Stimulated activated CD8-positive, alpha-beta memory T cell treated with anti-CD3 and anti-CD28 coated beads, Interleukin-7, amount 100 ng/mL, for 1 hour (primary cell): ENCODE measurements at places on chromosomes 11 and 22.

DNA sequence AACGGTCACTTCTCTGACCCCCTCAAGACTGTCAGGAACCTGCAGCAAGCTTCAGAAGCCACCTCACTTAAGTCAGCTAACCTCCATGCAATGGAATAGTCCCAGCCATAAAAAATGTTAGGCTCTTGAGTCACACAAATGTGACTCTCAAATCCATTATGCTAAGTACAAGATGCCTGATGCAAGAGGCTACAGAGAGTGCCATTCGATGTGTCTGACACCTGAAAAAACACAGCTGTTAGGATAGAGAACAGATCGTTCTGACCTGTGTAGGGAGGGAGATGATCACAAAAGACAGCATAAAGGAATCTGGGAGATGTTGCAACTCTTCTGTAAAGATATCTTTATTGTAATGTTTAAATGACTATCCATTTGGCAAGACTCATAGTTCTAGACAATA is 712.4 kb downstream of the TBC1D22A start:
- no peak for DNase-seq

- DNase-seq = no peak
These were observed 147.8 kb upstream of the ARHGAP20 start for GRCh38 chr11:110859998-110860397.

GRCh38 chr11:122399375-122399774 is 256.1 kb upstream of the UBASH3B start:
- no peak for DNase-seq

DNA sequence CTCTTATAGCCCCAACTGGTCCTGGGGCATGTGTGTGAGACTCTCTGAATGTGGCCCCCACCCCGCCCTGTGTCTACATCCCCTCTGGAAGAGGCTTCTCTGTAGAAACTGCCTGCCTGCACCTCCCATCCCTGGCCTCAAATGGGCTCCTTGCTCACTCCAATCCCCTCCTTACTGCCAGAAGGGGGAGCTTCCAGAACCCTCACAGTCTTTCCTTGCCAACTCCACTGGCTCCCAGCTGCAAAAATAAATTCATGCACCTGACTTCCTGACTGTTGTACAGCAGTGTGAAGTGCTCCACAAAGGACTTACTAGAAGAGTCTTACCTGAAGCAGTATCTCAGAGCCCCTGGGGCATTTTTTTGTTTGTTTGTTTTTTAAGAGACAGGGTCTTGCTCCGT is 15.2 kb upstream of the SERPIND1 start:
- DNase-seq = no peak

DNA sequence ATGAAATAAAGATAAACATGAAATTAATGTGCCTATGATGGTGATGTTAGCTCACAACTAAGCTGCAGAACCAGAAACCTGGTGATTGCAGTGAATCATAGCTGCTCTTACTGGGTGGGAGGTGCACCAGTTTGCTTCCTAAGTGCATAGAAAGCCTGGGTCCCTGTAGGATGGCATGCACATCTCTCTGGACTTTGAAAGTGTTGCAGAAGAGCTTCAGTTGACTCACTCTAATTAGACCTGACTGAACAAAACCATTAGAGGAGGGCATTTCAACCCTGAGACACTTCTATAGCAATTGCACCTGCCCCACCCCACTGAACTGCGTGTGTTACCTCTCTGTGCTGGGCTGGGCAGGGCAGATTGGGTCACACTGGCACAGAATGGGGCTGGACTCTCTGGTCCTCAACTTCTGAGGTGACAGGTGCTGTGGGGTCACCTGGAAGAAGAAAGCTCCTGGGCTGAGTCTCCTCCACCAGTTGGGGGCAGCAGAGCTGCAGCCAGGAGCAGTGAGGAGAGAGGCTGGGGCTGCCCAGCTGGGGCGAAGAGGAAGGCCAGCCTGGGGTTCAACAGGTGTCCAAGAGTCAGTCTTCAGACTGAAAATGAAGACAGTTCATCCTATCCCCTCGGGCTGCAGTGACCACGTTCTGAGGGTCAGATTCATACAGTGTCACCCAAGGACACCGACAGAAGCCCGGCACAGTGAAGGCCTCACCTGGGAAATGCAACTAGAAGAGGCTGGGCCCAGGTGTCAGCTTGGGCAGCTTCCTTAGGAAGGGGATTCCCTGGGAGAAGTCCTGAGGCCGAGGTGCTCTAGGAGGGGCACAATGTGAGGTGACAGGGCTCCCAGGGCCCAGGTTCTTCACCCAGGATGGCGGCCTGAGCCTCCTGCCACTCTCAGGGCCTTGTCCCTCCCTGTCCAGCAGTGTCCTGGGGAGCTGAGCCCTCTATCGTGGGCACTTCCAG is 58.1 kb downstream of the GGTLC2 start:
- DNase-seq = no peak

DNA sequence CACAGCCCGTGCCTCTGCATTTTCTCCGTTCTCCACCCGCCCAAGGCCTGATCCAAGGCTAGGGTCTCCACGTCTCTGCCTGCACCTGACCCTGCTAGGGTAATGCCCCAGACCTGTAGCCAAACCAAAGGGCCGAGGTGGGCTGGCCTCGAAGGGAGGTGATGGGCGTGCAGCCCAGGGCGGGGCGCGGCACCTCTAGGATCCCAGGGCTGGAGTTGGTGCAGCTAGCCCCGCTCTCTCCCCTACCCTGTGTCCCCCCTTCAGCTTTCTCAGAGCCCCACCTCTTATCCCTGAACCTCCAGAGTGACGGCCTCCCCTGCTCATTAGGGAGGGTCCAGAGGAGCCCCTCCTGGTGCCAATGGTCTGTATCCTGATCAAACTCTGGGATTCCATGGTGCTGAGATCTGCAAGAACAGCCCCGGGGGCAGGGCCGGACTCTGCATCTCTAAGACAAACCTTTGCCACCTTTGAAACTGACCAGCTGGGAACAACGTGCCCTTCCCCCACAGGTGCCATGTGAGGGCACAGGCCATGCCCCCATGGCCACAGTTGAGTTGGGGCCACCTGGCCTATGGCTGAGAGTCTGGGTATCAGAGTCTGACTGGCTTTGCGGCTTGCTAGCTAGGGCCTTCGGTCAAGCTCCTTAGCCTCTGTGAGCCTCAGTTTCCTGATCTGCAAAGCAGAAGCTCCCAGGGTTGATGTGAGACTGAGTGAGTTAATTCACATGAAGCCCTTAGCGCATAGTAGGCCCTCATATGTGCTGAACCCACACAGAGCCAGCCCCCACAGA is 23.1 kb upstream of the CBX7 start:
- no peak for DNase-seq

GRCh38 chr22:22748297-22748743 is 103.9 kb downstream of the GGTLC2 start:
- peak; percentile 7 for DNase-seq

DNA sequence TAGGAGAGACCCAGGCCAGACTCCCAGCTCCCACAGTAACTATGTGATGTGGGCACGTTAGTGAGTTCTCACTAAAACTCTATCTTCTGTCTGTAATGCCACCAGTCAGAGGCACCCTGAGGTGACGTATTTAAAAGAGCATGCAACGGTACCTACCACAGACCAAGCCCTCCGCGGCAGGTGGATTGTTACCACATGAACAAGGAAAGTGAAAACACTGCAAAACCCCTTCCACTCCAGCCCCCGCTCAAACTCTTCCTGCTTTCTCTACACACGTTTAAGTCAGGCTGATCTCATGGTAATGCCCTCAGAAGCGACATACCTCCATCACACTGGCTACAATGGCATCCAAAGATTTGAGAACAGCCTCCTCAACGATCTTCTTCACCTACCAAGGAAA is 36.7 kb downstream of the SERPIND1 start:
- no peak for DNase-seq

DNA sequence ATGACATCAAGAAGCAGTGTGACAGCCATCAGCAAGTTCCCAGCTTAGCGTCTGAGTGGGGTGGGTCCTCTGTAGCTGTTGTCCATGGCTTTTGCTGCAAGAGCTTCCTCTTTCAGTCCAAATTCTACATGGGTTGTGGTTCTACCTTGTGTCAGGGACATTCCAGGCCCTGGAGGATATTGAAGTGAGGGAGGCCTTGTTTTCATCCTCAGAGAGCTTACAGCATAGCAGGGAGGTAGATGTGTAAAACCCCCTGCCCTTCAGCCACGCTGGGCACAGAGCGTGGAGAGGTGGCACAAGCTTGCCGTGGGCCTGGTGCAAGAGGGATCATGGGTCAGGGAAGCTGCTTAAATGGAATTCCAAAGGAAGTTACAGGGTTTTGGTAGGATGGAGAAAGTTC is 93.9 kb downstream of the GRIK4 start:
- no peak for DNase-seq

DNA sequence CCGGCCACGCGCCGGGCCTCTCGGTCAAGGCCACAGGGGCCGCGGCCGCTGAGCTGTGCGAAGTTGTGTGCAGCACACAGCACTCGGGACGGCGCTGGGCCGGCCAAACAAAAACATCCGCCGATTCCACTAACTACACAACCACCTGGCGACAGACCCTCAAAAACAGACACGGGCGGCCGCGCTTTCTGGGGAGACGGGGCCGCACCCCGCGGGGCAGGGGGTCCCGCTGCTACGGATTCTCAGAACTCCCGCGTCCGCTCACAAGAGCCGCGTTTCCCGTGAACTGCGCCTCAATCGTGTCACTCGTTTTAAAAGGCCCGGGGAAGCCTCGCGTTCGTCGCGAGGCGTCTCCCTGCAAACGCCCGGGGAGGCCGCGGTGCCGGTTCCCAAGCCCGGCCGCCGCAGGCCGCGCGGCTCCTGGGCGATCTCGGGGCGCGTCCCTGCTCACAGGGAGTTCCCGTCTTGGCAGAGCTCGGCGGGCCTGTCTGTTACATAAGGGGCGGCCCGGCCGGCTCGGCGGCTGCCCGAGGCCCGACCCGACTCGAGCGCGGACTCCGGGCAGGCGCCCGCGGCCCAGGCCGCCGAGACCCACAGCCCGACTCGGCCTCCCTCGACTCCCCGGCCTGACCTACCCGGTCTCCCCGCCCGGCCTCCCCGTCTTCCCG is 936 bp downstream of the BRD1 start:
- DNase-seq = no peak

DNA sequence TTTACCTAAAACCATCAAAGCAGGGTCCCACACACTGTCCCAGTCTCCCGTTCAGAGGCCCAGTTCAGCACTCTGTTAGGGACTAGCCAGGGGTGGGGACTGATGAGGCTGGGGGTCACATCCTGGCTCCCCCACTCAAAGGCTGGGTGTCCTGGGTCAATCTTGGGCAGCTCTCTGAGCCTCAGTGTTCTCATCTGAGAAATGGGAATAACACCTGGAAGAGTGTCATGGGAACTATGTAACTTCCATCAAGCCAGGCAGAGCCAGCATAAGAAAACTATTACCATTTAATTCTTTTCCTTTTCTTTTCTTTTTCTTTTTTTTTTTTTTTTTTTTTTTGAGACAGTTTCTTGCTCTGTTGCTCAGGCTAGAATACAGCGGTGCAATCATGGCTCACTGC is 38.4 kb downstream of the TPST2 start:
- no peak for DNase-seq

GRCh38 chr11:34262531-34263081 is 95.2 kb downstream of the ABTB2 start:
- no peak for DNase-seq

- DNase-seq = no peak
These were observed 50.2 kb upstream of the SMIM38 start for GRCh38 chr11:69105461-69106030.

DNA sequence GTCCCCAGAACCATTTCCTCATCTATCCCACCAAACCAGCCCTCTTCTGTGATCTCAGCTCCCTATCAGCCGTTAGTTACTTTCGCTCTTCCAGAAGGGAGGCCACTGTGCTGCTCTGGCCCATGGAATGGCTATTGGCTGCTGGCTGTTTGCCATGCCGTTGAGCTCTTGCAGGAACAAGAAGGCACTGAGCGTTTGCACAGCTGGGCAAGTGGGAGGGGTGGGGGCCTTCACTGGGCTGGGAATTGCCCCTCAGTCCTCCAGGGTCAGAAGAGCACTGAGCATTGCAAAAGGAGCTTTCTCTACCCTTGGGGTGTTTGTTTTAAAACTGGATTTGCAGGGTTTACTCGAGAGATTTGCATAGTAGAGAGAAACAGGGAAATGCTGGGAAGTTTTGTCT is 129.0 kb upstream of the PARVA start:
- no peak for DNase-seq

GRCh38 chr11:124923296-124923695 is 4.2 kb downstream of the HEPN1 start:
- DNase-seq = no peak
